Right lung (tissue), 10 donors: ENCODE measurements at places on chromosomes 7 and 10.

- no peak for DNase-seq
Observed at GRCh38 chr10:6402349-6402709, 177.7 kb downstream of the PRKCQ start.

- DNase-seq, result peak; percentile 53
Observed at GRCh38 chr10:58781873-58782488, 269.3 kb downstream of the BICC1 start.

- no peak for DNase-seq
Observed at GRCh38 chr10:132120200-132120599, 54.5 kb downstream of the JAKMIP3 start.

GRCh38 chr10:120684226-120684625, 166.9 kb upstream of the WDR11 start:
- no peak for DNase-seq

- no peak for DNase-seq
Observed at GRCh38 chr10:118339111-118339510, 3.0 kb downstream of the FAM204A start.

GRCh38 chr10:131815266-131816156, 85.3 kb upstream of the PPP2R2D start:
- DNase-seq, result no peak

DNA sequence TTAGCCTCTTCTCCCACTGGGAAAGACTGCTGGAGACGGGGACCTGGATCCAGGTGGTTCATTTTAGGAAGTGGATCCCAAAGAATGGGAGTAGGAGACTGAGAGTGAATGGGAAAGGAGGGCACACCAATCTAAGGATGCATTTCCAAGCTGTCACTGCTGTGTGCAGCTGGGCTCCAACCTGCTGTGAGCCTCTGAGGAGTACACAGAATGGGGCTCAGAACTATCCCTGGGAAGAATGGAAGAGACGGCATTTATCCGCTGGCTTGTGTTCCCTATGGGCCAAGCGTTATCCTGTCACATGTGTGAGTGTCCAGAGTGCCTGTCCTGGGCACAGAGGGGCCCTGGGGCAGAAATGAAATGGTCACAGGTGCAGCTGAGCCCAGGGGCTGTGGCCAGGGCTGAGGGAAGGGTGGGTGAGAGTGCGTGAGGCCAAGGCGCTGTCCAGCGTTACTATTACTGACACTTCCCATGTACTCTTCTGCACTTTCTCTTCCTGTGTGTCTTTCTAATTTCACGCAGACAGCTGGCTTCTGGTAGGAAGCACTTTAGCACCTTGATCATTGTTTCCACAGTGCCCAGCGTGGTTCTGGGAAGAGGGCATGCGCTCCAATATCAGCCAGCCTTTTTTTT, 35.4 kb upstream of the PODXL start:
- no peak for DNase-seq

DNA sequence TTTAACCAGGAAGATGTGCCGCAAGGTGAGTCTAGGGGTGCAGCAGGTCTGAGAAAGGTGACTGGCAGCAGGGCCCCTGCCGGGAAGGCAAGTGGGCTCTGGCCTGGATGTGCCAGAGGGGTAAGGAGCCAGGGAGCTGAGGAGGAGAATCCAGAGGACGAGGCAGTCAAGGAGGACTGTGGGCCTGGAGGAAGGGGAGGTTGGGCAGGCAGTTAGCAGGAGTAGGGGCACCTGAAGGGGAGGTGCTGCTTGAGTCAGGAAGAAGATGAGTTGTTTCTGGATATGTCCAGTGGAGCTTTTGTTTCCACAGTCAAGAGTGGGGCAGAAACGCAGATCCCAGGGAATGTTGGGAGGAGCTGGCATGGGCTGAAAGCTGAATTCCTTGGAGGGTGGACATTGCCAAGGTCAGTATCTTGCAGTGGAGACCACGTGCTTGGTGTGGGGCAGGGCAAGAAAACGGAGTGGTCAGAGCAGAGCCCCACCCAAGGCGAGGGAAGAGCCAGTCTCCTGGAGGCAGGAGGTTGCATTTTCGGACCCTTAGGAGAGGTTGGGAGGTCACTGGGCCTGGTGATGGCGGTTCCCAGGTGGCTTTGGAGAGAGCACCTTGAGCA, 34.0 kb downstream of the MINDY4 start:
- no peak for DNase-seq

- DNase-seq, result peak; percentile 85
Observed at GRCh38 chr10:14648005-14648765, 126.5 kb downstream of the FAM107B start.

GRCh38 chr7:26690135-26690805, 174.1 kb downstream of the SKAP2 start:
- no peak for DNase-seq

GRCh38 chr7:22865602-22865960, 42.9 kb upstream of the TOMM7 start:
- no peak for DNase-seq

DNA sequence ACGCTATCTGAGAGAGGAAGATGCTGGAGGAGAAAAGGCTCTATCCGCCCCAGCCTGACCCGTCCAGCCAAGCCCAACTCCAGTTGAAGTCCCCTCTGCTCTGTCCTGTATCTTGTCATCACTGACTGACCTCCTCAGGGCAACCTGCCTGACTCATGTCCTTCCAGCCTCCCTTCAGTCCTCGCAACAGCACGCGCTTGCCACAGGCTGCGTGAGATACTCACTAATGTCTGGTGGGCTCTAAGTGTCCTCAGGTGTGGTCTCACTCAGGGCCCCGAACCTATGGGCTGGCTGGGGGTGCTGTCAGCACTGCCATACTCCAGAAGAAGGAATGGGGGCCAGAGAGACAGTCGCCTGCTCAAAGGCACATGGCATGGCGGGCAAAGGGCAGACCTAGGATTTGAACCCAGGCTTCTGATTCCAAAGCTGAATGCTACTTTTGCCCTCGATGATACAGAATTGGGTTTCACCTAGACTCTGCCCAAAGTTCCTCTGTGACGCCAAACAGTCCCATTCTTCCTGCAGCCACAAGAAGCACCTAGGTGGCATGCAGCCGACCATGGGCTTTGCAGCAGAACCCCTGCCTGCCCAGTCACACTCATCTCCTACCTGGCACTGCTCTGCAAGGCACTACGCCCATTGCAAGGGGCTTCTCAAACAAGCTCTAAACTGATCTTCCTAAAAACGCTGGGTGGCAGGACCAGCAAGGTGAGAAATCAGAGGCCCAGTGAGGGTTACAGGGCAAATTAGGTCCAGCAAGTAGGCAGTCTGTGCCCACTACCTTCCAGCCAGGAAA, 8.5 kb downstream of the FAM53B start:
- no peak for DNase-seq

DNA sequence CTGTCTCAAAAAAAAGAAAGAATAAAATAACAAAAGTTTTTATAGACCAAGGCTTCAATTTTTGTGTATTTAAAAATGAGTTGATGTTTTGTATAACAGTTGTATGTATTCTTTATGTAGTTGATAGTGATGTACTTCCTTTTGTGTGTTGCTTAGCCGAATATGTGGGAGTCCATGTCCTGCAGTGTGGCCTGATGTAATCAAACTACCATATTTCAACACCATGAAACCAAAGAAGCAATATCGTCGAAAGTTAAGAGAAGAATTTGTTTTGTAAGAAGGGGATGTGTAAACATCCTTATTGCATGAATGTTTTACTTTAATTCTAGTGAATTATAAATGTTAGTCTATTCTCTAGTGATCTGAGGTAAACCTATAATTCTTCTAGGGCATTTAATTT, 56.6 kb downstream of the MPLKIP start:
- no peak for DNase-seq

- DNase-seq, result no peak
Observed at GRCh38 chr10:123241391-123242141, 87.4 kb downstream of the BUB3 start.

DNA sequence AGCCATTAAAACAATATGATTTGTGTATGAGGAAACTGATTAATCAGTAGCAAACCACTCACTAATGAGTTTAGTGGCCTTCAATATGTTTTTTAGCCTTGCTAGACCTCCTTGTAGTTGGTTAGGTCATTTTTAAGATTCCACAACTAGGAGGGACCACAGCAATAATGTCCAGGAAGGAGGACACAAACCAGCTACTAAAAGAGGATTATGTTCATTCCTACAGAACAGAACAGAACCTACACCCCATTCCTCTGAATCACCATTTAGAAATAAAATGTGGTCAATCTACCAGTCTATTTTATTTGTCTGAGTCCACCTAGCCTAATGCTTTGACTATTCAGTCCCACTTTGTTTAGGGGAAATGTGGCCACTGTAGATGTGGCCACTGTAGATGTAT, 226.3 kb downstream of the GLI3 start:
- no peak for DNase-seq

DNA sequence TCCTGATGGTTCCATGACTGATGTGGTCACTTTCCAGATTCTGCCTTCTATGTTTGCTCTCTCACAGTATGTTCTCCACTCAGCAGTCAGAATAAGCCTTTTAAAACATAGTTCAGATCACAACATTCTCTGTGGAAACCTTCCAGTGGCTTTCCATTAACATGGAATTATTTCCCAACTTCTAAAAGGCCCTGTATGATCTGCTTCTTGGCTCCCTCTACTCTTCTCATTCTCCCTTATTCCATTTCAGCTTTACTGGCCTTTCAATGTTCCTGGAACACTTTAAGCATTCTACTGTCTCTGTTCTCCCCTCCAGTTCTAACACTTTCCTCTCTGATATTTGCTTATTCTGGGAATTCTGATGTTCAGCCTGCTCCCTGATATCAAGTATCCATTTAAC, 325.6 kb downstream of the THSD7A start:
- DNase-seq, result no peak

DNA sequence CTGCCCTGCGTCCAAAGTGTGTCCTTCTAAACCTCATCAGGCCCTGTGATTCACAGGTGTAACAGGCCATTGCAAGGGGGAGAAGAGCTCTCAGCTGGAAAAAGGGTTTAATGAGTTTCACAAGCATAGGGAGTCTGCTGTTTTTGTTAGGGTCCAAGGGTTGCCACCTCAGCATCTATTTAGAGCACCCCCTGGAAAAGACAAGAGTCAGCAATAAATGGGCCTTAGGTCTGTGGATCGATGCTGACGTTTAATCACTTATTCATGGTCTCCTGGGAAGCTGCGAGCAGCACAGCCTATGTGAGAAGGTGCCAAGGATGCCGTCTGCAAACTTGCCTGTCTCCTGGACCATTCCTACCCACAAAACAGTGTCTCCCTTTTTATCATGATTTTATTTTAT, 78.4 kb upstream of the BAIAP2L1 start:
- DNase-seq, result no peak

DNA sequence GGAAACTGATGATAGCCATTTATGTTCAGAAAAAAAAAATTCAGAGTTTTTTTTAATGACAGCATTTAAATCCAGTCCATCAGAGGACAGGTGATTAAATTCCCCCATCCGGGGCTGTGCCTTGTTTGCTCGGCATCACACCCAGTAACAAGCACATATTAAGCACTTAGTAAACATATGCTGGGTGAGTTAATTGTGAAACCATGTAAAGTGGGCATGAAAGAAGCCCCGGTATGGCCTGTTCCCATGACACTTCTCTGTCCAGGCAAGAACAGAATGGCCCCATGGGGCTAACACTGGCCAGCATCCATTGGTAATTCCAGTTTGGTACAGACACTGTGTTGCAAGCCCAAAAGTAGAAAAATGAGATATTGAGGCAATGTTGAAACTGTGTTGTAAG, 220.8 kb upstream of the RNF32 start:
- DNase-seq, result no peak

DNA sequence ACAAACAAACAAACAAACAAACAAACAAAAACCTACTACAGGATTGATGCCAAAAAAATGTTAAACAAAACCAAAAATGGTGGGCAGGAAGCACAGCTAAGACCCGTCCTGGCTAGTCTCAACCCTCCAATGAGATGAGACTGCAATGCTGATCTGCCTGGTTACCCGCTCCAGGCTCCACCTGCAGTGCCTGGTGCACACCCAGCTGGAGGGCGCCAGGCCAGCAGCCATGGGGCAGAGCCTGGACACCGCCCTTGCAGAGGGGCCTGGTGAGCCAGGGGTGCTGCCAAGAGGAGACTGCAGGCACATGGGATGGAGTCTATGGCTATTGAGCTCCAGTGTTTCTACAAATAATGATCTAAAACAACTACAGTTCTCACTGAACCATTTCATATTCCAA, 107.0 kb downstream of the LARP4B start:
- no peak for DNase-seq

GRCh38 chr7:99764478-99764877, 19.5 kb downstream of the CYP3A4 start:
- DNase-seq, result no peak

GRCh38 chr7:30634193-30634626, 39.5 kb downstream of the GARS1 start:
- DNase-seq, result no peak

- no peak for DNase-seq
Observed at GRCh38 chr10:128049226-128050120, 76.8 kb downstream of the MKI67 start.

- DNase-seq, result peak; percentile 43
Observed at GRCh38 chr10:75827587-75828021, 396.2 kb downstream of the LRMDA start.

- peak; percentile 36 for DNase-seq
Observed at GRCh38 chr10:60042914-60043313, 136.6 kb upstream of the CCDC6 start.

- DNase-seq, result no peak
Observed at GRCh38 chr10:48296576-48297098, 9.8 kb upstream of the MAPK8 start.

DNA sequence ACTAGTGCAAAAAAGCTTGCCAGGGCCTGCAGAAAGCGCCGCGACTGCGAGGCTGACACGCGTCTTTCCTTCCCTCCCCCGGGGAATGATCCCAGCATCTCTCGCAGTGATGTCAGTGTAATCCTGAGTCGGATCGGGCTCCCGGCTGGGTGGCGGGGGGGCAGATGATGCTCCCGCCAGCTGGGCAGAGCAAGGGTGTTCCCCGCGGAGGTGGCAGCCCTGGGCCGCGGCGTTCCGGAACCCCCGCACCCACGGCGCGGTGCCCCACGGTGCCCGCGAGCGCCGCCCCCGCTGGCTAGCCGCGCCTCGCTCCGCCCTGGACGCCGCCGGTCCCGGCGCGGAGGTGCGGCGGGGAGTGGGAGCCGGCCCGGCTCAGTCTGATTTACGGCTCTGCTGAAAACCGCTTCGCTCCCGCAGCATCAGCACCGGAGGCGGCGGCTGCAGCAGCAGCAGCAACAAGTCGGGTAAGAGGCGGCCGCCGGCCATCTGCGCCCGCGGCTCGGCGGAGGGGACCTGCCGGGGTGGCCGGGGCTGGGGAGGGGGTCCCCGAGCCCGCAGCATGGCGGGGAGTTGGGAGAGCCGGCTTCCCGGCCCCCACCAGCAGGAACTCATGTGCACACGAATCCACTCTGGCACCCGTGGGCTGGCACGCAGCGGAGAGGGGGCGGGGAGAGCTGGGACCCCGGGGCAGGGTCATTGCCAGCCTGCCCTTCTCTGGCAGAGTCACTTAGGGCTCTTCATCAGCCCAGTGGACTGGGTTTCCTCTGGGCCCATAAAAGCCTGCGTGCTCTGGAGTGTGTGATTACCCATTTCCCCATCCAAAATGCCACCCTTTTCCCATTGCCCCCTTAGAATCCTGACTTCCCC, at the start of gene ZNF365:
Gene ZNF365 (plus strand): TSS at position 375 of the 867 bp plus-strand sequence. CDS start 1,825 bp downstream, outside the sequence.
- no peak for DNase-seq

- no peak for DNase-seq
Observed at GRCh38 chr7:7834761-7835160, 116.4 kb upstream of the RPA3 start.
